ENCODE measurements at places on chromosomes 12 and 14.

GRCh38 chr12:103908877-103909276, 21.3 kb upstream of the HSP90B1 start:
- DNase-seq = no peak

DNA sequence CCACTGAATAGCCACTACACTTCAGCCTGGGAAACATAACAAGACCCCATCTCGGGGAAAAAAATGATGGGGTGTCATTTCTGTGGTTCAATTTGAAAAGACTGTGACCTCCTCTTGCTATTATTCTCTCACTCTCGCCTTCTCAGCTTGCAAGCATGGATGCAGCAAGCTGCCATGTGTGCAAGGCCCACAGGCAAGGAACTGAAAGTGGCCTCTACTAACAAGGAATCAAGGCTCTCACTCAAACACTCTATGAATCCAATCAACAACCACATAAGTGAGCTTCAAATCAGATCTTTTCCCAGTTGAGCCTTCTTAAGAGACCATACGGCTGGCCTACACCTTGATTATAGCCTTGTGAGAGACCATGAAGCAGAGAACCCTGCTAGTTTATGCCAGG, 17.9 kb upstream of the DHRS7 start:
- no peak for DNase-seq

- DNase-seq = no peak
Measured at GRCh38 chr14:103221781-103222358, 98.6 kb downstream of the TNFAIP2 start.

GRCh38 chr12:779745-780734, 27.7 kb downstream of the WNK1 start:
- DNase-seq = peak; percentile 66

GRCh38 chr14:99747582-99748330, 45.5 kb upstream of the EML1 start:
- DNase-seq = no peak

DNA sequence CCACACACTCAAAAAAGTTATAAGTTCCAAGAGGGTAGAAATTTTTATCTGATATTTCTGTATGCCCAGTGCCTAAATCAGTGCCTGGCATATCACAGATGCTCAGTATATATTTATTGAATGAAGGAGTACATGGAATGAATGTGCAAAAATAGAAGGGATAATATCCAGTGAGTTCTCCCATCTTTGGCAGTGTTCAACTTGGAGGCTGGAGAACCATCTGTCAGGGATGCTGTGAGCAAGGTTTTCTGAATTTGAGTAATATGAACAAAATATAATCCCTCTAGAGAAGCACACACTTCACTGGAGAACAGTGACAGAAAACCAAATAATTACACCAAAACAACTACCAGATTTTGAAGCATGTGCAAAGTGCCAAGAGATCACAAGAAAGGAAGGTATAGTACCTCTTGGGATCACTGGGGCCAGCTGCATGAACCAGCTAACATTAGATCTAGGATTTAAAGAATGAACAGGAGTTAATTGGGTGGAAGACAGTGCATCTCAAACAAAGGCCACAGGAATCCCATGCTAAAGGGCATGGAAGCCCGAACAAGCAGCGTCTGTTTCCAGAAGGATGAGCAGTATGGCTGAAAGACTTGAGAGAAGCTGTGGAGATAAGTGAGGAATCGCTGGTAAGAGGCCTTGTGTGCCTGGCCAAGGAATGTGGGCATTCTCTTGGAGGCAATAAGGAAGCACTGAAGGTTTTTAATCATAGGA, 11.5 kb downstream of the SLC8A3 start:
- no peak for DNase-seq

- DNase-seq = peak; percentile 9
Measured at GRCh38 chr14:76514213-76514998, 138.5 kb downstream of the ESRRB start.

DNA sequence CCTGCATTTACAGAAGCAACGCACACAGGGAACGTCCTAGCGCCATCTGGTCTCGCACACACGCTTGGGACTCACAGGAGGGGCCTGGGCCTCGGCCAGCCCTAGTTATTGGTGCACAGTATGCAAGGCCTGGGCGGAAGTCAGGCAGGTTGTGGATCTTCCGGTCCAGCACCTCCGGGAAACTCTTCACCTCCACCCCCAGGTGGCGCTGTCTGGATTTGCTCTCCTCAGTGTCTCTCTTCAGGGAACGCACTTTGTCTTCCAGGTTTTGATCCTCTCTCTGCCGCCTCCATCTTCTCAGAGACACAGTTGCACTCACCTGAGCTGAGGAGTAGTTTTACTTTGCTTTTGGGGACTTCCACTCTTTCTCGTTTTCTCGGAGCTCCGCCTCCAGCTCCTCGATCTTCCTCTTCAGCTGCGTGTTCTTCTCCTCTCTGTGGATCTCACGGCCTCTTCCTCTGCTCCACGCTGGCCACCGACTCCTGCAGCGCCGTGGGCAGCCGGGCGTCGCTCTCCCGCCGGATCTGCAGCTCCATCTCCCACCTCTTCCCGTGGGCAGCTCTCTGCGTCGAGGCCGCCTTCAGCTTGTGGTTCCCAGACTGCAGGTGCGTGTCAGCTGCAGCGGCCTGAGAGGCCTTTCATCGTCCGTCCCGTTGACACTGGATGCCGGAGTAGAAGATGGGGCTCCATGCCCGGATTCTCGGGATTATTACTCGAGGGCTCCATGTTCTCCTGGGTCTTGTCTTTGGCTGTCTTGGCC, 933.8 kb downstream of the TMEM121 start:
- DNase-seq = no peak

DNA sequence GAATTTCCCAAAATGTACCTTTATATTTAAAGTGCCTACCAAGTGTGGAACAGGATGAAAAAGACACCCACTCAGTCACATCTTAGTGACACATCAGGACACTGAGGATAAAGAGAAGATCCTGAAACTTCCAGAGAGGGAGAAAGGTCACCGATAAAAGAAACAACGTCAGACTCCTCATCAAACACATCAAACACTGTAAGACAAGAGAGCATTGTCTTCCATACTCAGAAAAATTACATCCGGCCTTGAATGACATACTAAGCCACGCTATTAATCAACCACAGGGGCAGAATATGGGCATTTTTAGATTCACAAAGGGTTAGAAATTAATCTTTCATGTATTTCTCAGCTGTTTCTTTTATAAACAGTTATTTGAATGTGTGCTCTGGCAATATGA, 490.3 kb downstream of the APAF1 start:
- DNase-seq = no peak

DNA sequence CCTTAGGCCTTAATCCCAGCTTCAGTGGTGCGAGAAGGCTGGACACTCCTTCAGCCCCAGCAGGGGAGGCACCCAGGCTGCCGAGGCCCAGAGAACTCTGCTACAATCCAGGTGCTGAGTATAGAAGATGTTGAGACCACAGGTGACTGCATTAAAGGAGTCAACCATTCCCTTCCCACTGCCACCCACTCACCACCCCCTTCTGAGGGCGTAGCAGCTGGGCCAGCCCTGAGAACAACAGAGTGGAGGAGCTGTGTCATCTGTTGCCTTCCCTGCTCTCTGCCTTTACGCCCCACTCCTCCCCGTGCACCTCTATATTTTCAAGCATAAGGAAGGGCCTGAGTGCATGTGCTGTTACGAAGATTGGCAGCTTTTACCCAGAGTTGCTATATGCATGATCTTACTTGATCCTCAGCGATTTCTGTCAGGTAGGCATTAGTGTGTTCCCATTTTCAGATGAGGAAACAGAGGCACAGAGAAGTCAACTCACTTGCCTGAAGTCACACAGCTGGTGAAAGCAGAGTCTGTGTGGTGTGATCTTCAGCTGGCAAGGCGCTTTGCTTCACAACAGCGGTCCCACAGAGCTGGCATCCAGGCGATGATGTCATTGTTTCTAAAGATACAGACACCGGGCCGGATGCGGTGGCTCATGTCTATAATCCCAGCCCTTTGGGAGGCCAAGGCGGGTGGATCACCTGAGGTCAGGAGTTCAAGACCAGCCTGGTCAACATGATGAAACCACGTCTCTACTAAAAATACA, 46.7 kb downstream of the RIN3 start:
- no peak for DNase-seq

GRCh38 chr14:35197015-35197414, 74.7 kb downstream of the PRORP start:
- peak; percentile 68 for DNase-seq

DNA sequence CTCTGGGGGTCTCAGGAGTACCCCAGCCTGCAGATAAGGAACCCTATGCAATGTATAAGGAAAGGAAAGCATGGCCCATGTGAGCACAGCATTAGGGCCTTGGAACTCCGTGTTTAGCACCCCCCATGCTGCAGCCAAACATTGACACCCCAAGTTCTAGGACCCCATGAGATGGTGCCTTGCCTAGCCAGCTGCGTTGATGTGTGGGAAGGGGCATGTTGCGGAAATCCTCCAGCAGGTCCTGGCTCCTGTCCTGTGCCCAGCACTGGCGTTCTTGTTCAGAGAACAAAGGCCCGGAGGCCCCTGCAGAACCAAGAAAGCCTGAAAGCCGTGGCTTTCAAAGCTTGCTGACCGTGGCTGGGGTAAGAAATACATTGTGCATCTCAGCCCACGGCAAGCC, 99.4 kb upstream of the DIO3 start:
- DNase-seq = no peak

DNA sequence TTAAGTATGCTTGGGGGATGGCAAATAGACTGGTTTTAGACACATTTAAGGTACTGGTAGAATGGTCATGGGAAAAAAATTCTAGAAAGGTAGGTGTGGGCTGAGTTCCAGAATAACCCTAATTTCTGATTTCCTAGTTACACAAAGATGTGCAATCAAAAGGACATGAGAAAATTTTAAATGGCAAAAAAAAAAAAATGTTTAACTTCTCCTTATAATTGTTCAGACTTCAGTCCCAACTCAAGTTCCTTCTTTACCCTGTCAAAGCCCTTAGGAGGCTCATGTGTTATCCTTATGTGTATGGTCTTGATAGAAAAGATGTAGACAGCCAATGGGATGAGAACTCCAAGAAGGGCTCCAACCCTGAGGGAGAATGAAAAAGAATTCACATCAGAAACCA, 153.3 kb upstream of the PLEKHG7 start:
- DNase-seq = no peak

DNA sequence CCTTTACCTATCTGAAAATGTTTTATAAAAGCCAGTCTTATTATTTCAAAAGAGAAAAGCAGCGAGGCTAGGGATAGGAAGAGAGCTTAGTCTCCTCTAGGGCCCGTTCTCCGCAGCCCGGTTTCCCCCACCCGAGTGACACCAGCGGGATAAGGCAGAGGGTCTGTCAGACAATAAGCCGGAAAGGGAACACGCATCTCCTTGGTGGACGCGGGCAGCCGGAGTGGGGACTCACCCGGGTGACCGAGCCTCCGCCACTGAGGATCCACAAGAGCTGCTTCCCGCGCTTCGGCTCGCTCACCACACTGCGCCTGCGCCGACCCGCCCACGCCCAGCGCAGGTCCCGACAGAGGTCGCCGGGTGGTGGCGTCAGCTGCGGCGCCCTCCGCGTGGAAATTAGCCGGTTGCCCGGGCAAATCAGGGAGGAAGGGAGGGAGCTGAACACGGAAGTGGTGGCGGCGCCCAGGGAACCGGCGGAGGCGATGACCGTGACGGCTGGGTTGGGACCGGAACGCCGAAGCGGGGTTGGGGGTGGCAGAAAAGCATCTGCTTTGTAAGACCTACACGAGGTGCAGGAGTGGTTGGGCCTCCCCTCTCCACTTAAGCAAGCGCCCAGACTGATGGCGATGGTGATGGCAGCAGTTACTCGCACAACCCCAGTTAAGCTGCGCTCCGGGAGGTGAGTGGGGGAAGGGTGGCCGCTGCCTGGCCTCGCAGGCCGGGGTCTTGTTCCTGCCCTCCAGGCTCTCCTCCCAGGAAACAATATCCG, at the start of the genes SOCS4 and WDHD1:
Gene SOCS4 (plus strand): TSS at position 444 of the 769 bp plus-strand sequence. CDS start 15,806 bp downstream, outside the sequence.
Gene WDHD1 (minus strand): TSS at position 307 of the 769 bp plus-strand sequence. CDS start 312 bp downstream, outside the sequence.
- DNase-seq = peak; percentile 88

DNA sequence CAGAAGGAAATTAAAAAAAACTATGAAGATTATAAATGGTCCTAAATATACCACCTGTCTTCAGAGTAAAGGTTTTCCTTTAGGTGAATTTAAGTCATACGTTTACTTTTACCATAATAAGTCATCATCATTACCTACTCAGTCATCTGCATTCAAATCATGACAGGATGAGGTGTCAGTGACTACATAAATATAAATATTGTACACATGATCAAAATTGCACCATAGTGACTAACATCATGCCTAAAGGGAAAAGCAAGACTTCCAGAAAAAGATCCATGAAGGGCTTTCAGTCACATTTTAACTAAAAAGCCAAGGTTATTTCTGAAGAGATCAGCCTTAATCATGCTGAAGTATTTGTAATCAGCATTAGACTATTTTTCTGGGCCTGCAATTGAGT, 759.9 kb upstream of the FLRT2 start:
- no peak for DNase-seq

DNA sequence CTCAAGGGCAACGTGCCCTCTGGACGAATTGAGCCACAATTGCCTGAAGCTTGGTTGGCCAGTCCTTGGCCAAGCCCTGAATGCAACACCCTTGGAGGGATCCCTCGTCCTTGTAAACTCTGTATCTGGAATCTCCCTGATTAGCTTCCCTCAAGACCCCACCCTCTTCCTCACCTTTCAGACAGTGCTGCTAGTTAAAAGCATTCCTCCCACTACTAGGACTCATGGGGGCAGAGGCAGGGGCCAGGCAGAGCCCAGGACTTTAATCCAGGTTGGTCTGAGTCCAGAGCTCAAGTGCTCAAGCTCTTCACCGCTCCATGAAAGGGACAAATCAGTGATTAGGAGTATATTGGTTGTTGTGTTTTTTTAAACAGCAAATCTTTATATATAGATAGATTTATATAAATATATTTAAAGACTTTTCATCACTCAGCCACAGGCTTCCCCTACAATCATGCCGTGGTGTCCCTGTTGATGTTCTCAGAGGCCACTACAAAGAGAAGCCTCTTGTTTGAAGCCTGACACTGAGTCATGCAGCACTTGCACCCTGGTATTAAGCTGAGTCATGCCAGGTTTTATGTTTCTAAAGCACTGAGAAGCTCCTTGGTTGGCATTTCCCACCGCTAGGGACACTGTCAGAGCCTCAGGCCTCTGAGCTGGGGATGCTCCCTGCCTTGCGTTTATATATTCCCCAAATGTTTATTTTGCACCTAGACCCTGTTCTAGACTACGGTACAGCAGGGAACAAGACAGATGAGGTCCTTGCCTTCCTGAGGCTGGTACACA, 53.8 kb upstream of the GSC start:
- peak; percentile 34 for DNase-seq

- DNase-seq = no peak
Measured at GRCh38 chr14:52960627-52961026, 9.8 kb upstream of the FERMT2 start.

DNA sequence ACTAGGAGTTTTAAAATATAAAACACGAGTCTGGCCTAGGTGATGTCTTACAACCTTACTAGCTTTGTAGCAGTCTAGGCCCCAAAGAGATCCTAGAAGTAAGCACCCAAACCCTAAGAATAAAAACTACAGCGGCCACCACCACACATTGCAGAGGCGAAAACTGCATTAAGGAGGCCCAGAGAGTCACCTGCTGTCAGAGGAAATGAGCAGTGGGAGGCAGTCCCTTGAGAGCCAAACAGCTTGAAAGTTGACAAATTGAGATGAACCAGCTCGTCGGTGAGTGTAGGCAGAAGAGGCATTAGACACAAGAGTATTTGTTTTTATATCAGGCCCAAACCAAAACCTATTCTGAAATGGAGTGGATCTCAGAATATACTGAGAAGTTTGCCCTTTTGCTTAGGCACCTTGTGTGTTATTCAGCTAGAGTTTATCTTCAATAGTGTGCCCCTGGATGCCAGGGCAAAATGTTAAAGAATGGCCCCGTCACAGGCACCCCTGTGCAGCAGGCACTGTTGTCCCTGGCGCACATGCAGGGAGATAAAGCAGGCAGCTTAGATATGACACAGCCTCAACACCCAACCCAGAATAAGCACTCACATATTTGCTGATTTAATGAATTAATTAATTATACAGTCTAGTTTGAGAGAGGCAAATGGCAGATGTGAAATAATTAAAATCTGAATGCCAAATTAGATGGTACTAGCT, 56.7 kb downstream of the TTC7B start:
- peak; percentile 24 for DNase-seq
